ENCODE measurements at places on chromosomes 3 and 15.
A peak's percentile ranks its signal among the peaks of the same experiment; 100 is the strongest.

- no peak for DNase-seq
These were observed 270.7 kb upstream of the LRTM1 start for GRCh38 chr3:55198554-55198953.

- DNase-seq = no peak
These were observed 47.7 kb downstream of the CCR3 start for GRCh38 chr3:46289966-46290365.

- no peak for DNase-seq
These were observed 4.7 kb upstream of the HYKK start for GRCh38 chr15:78502641-78503040.

DNA sequence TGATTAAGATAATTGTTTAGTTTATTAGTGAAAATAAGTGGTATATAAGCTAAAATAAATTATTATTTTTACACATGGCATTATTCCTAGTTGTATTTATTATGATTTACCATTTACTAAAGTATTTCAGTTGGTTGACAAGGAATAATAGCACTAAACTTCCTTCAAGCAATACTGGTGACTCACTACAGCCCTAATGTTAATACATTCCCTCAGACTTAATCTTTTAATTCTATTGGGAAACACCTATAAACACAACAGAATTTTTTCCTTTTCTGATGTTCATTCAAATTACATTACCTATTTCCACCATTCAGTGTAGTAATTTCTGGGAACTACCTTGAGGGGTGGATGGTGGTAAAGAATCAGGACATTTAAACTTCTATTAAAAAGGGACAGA lies 264.0 kb downstream of the TIGIT start:
- no peak for DNase-seq

DNA sequence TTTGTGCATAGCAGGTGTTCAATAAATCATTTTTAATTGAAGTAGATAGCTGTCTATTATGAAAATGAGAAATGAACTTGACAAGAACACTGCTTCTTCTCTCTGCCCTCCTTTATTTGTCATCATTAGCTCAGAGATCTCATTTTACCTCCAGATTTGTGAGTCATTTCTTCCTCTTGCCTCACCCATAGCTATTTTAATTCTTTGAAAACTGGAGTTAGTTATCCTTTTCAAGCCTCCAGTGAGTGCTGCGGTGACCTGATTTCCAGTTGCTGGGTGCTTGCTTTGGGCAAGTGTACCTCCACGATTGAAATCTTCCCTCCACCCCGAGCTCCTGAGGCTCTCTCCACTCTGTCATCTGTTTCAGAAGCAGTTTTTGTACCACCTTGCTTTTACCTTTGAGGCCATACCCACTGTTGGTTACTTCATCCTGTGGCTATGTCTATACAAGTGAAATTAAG lies 114.6 kb downstream of the NFKBIZ start:
- DNase-seq = no peak

GRCh38 chr15:29309139-29309538 lies 39.5 kb upstream of the NSMCE3 start:
- DNase-seq = no peak

DNA sequence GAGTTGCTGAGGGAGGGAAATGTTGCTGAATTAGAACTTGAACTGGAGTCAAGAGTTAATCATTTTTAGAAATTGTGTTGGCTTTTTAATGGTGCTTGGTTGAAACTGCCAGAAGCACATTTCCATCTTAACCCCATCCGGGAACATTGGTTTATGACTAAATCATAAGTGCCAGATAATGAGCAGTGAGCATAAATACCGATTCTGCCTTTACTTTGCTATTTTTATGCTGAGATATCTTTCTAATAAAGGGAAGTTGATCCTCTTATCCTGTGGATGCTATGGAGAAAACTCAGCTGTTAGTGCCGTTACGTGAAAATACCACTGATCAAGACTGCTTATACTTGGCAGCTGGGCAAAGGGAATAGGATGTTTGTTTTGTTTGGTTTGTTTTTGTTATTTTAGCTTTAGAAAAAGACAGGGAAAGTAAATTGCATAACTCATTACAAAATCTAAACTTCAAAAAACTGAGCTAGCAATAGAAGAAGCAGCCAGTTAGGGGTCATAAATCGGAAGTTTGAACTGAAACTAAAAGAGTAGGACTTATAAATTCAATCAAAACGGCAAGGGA lies 813.1 kb downstream of the NAALADL2 start:
- no peak for DNase-seq

- DNase-seq = peak; percentile 79
These were observed 453.5 kb downstream of the SOX2 start for GRCh38 chr3:182165234-182165633.

GRCh38 chr15:22968366-22968765 lies 11.8 kb downstream of the CYFIP1 start:
- no peak for DNase-seq

- no peak for DNase-seq
These were observed 68.7 kb upstream of the BLM start for GRCh38 chr15:90648137-90649070.

DNA sequence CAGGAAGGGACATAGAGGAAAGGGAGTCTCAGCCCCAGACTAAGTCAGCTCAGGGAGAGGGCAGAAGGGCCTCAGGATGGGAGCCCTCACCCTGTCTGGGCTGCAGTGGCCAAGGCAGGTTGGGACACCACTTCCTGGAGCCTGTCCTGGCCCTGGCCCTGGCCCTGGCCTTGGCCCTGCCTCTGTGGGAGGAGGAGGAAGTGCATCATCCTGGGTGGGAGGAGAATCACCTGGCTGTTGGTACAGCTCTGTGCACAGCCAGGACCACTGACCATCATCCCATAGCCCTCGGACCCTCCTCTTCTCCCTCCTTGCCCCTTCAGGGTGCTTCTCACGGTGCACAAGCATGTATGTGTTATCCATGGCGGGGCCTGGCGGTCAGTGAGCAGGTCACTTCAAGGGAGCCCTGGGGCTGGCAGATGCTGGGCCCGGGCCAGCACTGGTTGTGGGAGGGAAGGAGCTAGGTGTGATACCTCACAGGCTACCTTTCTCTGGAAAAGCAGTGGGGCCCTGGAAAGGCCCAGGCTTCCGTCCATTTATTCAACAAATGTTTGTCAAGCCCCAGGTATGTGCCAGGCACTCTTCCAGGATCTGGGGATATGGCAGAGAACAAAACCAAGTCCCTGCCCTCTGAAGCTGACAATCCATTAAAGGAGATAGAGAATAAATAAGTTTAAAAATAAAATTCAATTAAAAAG lies 8.2 kb upstream of the APEH start:
- no peak for DNase-seq

GRCh38 chr3:135849827-135850226 lies 115.7 kb upstream of the PPP2R3A start:
- DNase-seq = no peak

- no peak for DNase-seq
These were observed 13.5 kb upstream of the PGPEP1L start for GRCh38 chr15:99021027-99021627.

- DNase-seq = no peak
These were observed 13.7 kb downstream of the IFT122 start for GRCh38 chr3:129453732-129454131.

DNA sequence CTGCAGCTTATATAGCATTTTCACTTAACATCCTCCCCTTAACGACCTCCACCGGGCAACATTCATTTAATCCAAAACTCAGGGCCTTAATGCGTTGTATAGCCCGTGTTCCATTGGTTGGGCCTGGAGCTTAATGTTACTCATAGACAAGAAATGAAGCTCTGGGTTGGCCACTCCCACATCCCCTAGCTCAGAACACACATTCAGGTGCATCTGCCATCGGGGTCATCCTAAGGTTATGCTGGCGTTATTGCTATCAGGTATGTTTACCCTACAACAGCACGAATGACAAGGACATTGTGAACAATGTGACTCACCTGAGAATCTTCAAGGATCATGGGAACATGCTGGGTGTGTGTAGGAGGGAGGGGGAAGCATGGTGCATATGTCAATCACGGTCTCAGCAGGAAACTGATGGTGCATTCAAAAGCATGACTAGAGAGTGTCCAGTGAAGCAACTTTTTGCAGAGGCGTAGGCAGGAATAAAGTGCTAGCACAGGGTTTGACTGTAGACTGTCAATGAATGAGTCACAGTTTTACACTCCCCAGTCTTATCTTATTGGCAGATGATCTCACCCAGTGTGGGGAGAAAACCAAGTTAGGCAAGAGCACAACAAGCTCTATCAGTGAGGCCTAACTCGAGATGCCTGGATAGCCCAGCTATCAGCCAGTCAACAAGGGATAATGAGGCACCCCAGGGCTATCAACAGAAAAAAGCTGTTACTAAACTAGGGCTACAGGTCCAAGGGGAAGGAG lies 402.1 kb upstream of the MCTP2 start:
- no peak for DNase-seq

GRCh38 chr3:94303266-94303665 lies 240.4 kb downstream of the NSUN3 start:
- no peak for DNase-seq

DNA sequence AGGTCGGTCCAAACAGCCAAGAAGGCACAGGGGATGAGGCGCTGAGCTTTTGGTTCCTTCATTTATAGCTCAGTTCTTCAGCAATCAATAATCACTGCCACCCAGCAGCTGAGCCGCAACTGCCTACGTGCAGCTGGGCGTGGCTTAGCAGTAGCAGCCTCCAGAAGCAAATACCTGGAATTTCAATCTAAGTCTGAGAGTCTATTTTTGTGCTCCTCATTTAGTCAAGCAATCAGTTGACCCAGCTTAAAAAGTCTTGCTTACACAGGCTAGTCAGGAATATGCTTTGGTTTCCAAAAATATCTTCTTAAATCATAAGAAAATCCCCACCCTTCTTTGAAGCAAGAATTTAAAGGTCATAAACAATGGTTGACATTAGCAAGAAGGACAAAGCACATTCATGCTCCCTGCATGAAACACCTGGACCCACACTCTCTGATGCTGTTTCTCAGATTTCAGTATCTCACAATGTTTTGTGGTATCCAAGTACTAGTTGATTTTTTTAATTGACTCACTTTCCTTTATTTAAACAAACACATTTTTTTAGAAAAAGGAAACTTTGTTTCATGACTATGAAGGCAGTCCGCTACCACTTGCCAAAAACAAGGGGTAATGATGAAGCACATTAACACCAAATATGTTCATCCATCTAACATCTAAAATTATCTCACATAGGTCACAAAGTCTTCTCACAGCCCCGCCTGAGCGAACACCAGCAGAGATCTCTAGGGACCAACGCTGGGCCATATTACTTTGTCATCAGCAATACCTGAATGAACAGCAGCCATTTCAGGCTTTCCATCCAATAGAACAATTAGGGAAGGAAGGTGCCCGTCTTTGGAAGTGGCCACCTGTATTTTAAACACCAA lies 106.1 kb downstream of the OXNAD1 start:
- DNase-seq = no peak

GRCh38 chr15:33778852-33779251 lies 189.4 kb upstream of the CHRM5 start:
- no peak for DNase-seq

DNA sequence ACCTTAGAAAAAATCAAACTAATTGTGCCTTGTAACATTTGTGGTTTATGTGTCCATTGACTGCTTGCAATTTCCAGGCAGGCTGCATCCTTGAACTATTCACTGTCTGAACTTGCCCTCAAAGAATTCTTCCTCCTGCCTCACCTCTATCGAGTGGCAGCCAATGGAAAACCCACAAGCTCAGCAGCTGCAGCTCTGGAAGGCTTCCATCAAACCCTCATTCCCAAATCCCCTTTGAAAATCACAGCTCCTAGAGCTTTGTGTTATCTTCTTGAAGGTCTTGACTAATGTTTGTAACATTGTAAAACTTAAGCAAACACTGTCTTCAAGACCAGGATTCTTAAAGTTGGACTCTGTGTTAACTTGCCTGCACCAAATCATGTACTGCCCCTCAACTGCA lies 81.1 kb downstream of the FILIP1L start:
- DNase-seq = no peak

- DNase-seq = no peak
These were observed 49.1 kb upstream of the SEC22A start for GRCh38 chr3:123152687-123153086.

DNA sequence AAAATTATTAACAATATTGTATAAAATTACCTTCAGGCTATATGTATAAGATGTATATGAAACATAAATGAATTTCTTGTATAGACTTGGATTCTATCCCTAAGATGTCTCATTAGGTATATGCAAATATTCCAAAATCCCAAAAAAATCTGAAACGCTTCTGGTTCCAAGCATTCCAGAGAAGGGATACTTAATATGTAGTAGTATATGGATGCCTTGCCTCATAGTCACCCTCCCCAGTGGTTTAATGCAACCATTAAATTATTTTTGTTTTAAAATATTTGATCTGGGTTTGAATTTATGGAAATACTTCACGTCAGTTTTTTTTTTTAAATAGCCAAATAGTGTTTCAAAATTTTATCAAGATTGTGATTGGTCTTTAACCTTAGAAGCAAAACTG lies 27.2 kb downstream of the PLCL2 start:
- no peak for DNase-seq

DNA sequence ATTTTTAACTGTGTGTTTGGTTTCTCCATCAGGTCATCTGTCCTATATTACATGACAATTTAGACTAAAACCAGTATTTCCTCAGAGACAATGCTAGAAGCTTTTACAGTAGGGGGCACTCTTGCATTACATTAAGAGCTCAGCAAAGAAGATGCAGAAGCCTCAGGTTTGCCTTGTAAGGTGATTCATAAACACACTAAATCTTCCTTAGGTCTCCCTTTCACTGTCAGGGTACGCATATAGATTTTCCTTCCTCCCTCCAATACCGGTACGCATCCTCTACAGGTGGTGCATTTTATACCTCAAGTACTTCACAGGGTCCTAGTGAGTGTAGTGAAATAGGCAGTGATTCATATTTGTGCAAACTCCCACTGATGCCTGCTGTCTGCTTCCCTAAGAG lies 46.5 kb downstream of the CD86 start:
- DNase-seq = no peak

GRCh38 chr15:82710208-82710555 lies 507 bp upstream of the AP3B2 start:
- DNase-seq = no peak

DNA sequence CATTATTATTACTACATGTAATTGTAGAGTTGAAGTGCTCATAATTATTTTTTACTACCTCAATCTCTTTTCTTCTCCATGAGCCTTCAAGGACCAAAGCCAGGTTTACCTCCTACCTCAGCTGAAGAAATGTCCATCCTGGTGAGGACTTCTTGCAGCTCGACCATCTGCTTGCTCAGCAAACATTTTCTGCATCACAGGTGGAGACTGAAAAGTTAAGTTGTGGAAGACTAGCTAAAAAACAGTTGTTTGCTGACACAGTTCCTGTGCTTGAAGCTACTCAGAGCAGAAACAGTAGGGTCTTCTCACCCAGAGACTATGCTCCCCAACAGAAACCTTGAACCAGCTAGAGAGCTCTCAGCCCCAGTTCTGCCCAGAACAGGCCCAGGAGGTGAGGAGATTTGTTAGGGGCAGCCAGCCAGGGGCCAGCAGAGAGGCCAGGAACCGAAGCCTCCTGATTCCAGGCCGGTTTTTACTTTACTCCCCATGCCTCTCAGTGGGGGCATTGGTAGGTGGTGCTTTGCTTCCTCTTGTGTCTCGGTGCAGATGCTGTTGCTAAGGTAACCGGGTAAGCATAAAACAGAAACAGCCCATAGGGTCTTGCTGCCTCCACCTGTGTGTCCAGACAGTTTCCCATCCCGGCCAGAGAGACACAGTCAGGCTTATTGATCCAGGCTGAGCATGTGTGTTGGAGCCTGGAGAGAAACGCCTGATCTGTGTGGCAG lies 54.9 kb downstream of the CCNL1 start:
- DNase-seq = no peak

- peak; percentile 81 for DNase-seq
These were observed 31.9 kb downstream of the SH3BP5 start for GRCh38 chr3:15300323-15301078.

- DNase-seq = no peak
These were observed 247.3 kb downstream of the OCA2 start for GRCh38 chr15:27851858-27852210.

GRCh38 chr3:38582316-38582715 lies 67.2 kb downstream of the SCN5A start:
- no peak for DNase-seq

Data from upper lobe of left lung (tissue), 6 donors.